Endothelial cell of umbilical vein (primary cell): ENCODE measurements at places on chromosomes 1 and 21.

- DNase-seq: no peak
Observed at GRCh38 chr1:174206148-174206836, 47.0 kb downstream of the RABGAP1L start.

GRCh38 chr1:156382561-156382960 is 13.6 kb downstream of the RHBG start:
- DNase-seq: no peak

DNA sequence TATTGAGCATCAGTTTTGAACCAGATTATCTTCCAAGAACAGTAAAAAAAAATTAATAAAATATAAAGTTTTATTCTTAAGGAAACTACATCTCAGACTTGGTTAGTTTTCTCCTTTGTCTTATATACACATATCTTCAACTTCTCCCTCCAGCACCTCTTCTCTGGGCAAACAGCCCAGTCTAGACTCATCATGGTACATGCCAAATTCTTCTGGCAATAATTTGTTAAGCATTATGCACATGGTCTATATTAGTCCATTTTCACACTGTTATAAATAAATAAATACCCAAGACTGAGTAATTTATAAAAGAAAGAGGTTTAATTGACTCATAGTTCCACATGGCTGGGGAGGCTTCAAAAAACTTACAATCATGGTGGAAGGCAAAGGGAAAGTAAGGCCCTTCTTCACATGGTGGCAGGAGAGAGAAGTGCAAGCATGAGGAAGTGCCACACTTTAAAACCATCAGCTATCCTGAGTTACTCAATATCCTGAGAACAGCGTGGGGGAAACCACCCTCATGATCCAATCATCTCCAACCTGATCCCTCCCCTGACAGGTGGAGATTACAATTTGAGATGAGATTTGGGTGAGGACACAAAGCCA is 108.7 kb upstream of the RNPC3 start:
- no peak for DNase-seq

GRCh38 chr1:154807048-154807591 is 63.0 kb downstream of the KCNN3 start:
- no peak for DNase-seq

- DNase-seq: peak; percentile 97
Observed at GRCh38 chr1:2212532-2213491, 15.3 kb upstream of the SKI start.

GRCh38 chr1:60228041-60228491 is 154.5 kb upstream of the C1orf87 start:
- peak; percentile 67 for DNase-seq

- DNase-seq: no peak
Observed at GRCh38 chr1:17943506-17943905, 164.1 kb upstream of the IGSF21 start.

GRCh38 chr1:50610563-50610962 is 187.3 kb upstream of the DMRTA2 start:
- DNase-seq: no peak

DNA sequence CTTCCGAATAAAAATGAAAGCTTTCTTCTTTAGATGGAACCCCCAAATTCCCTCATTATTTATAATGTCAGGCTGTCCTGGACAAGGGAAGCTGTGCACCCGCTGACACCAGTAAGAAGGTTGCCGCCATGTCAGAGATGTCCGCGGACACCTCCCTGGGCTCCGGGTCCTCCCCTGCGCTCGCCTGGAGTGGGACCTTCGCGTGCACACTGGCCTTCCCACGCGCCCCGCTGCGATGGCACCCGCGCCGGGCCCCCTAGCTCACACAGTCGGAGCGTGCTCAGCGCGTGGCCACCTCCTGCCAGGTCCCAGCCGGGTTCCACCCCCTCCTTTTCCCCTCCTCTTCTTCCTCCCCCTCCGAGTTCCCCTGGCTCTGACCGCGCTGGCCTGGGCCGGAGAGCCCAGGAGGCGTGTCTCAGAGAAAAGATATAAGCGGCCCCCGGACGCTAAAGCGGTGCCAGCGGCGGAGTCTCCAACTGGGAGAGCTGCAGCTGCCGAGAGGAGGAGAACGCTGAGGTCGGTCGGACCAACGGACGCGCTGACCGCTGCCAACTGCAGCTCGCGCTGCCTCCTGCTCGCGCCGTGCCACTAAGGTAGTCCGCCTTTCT is at the start of gene G0S2:
Gene G0S2, plus strand, starts transcription at position 456 of the 608 bp plus-strand sequence. CDS start 273 bp downstream, outside the sequence.
- DNase-seq: no peak

- DNase-seq: no peak
Observed at GRCh38 chr1:10888791-10889649, 92.6 kb upstream of the CASZ1 start.

- peak; percentile 95 for DNase-seq
Observed at GRCh38 chr1:28437924-28438699, 67.7 kb upstream of the RCC1 start.

DNA sequence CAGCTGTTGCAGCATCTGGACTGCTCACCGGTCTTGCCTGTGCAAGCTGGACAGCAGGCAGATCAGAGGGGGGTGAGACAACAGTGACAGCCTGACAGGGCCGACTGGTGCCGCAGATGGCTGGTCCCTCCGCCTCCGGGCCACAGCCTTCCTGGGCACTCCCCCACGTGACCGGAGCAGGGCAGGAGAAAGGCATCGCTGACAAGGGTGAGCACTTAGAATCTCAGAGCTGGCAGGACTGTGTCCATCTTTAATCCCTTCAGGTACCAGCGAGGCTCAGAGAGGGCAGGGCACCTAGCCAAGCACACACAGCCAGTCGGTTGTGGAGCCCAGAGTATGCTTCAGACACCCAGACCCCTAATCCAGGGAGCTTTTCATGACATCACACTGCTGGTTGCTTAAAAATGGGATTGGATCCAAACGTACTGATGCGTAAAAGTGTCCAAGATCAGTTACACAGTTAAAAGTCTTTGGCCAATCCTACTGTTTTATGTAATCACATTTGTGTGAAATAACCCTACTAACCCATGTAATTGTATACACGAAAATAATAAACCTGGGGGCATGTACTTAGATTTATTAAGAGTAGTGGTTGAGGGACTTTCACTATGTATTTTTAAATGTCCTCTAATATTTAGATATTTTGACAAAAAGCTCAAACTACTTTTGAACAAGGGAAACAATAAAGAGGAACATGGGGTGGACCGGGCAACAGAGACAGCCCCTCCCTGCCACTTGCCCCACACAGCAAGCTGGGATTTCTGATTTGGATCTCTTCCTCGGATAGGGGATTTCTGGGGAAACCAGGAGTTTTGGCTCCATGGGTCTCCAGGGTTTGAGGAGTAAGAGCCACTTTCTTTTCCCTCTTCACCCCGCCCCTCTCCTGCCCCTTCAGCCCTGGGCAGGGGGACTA is 758 bp upstream of the CNTN2 start:
- DNase-seq: no peak
